ENCODE measurements at places on chromosomes 5 and 9. TPM values are rescaled to one million over a fixed set of nuclear protein-coding genes. Genes with fewer than 3 reads are reported as not detected.
A peak's percentile ranks its signal among the peaks of the same experiment; 100 is the strongest.

Gene RMRP
- polyA plus RNA-seq = not detected

DNA sequence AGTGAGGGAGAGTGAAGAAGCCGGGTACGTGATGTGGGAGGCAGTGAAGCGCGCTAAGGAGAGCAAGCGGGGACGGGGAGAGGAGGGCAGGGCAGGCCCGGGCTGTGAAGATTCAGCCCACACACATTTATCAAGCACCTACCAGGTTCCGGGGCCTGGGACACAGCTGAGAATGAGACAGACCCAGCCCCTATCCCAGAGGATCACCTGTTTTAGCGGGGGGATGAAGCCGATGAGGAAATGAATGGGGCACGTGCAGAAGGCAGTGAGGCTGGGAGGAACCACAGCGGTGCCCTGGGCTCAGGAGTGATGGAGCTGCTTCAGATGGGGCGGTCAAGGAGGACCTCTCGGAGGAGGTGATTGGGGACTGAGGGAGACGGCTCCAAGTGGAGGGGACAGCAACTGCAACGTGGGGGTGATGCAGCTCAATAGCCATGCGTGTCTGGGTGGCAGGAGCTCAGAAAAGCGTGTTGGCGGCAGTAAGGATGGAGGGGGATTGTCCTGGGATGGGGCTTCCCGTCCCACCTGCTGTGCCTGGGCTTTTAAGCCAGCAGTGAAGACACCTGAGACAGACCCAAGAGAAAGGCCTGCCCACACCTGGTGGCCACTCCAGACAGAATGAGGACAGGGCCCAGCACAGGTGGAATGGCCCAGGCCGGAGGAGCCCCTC lies 77.5 kb upstream of the UNC5A start:
- H3K27ac ChIP-seq = no peak overlapping the region
- H3K27me3 ChIP-seq = peaks cover 27% of the 10 kb centered on the region
- no peaks in the 10 kb centered on the region for H3K4me1 ChIP-seq

DNA sequence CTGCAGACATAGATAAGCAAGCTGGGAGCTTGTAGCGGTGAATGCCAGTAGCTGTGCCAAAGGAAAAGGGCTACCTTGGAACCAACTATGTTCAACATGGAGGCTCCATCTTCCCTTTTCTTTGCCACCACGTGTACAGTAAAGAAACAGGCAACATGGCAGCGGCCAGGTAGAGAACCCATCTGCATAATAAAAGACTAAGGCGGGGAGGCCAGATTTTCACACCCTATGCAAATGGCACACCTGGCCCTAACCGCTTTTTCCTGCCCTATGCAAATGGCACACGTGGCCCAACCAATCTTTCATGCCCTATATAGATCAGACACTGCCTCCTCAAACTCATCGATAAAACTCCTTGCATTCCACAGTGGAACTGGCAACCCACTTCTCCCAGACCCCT lies 477.5 kb upstream of the EDIL3 start:
- H3K4me3 ChIP-seq = no peak overlapping the region
- H3K27me3 ChIP-seq = no peaks in the 10 kb centered on the region
- H3K4me1 ChIP-seq = no peaks in the 10 kb centered on the region
- no peaks in the 10 kb centered on the region for H3K36me3 ChIP-seq

Gene RGS7BP
- 1.3 TPM for polyA plus RNA-seq

DNA sequence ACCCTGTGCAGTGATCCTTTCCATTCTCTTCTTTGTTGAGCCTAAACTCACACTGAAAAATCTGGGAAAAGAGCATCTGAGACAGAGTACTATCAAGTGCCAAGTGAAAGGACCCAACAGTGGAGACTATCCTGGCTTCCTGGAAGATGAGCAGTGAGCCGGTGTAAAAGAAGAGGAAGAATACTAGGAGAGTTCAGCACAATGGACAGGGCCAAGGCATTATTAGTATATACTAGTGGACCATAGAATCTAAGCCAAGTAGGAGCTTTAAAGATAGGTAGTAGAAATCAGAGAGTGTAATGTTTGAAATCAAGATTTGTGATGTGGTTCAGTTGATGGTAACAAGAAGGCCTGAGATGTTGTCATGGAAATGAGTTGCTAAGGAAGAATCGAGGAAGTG lies 140.8 kb downstream of the CAMK4 start:
- DNase-seq = no peak
- H3K36me3 ChIP-seq = no peaks in the 10 kb centered on the region
- H3K27me3 ChIP-seq = no peaks in the 10 kb centered on the region
- no peak overlapping the region for H3K4me3 ChIP-seq
- H3K4me1 ChIP-seq = no peaks in the 10 kb centered on the region

DNA sequence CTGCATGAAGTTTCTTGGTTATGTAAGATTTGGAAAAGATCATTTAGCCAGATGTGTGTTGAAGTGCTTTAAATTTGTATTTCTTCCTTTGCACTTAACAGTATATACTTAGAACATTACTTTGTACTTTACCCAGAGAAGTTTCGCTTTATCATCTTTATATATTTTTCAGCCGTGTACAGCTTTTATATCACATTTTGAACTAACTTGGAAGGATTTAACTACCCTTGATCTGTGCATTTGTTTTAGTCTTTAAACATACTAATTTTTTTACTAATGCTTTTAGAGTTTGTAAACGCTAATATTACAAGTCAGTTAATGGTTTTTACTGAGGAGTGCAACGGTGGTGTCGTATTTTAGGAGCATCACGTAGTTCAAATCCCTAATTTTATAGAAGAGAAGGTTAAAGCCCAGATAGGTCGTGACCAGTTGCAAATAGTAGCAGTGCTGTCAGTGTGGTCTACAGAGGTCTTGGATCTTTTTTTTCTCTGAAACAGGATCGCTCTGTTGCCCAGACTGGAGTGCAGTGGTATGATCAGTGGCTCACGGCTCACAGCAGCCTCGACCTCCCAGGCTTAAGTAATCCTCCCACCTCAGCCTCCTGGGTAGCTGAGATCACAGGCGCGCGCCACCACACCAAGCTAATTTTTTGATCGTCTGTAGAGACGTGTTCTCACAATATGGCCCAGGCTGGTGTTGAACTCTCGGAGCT lies 2.0 kb downstream of the MATR3 start:
- no peaks in the 10 kb centered on the region for H3K27me3 ChIP-seq
- peaks cover 18% of the 10 kb centered on the region for H3K4me1 ChIP-seq
- H3K36me3 ChIP-seq = no peaks in the 10 kb centered on the region

DNA sequence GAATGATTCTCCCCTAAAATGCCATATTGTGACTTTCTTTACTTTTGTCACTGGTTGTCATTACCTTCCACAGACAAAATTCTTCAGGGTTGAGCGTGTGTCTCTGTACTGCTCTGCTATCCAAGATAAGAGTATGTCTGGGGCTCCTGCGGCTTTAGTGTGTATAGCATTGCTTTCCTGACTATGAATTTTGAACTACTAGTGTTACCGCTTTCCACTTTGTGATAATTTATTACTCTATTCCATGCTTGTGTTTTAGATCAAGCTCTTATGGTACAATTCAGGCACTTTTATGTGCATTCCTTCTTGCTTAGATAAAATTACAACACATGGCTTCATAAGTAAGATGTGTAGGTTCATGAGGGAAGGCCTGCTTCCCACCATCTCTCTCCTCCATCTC lies 51.5 kb upstream of the MEF2C start:
- no peaks in the 10 kb centered on the region for H3K4me1 ChIP-seq
- no peaks in the 10 kb centered on the region for H3K27me3 ChIP-seq
- no peaks in the 10 kb centered on the region for H3K36me3 ChIP-seq

Gene OR1Q1
- not detected for polyA plus RNA-seq

DNA sequence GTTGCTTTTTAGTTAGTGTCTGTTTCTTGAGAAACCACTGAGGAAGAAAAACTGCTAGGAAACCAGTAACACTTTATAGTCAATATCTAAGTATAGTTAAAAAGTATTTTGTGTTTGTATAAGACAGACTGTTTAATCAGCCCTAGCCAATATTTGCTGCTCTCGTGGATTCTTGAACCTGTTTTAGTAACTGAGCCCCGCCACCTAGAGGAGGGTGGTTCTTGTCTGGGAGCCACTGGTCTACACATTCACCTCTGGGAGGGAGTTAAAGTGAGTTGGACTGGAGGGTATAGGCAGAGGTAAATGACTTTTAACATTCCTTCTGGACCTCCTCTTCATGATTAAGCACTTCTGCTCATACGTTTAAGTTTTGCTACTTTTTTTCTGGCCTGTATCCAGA lies 117.2 kb downstream of the SPATA31D1 start:
- no peak overlapping the region for H3K4me3 ChIP-seq
- no peaks in the 10 kb centered on the region for H3K27me3 ChIP-seq
- no peaks in the 10 kb centered on the region for H3K4me1 ChIP-seq
- DNase-seq = no peak

GRCh38 chr9:87540444-87541105 lies 42.9 kb downstream of the DAPK1 start:
- H3K4me1 ChIP-seq = no peaks in the 10 kb centered on the region
- H3K27me3 ChIP-seq = no peaks in the 10 kb centered on the region
- H3K27ac ChIP-seq = no peak overlapping the region
- no peak for DNase-seq
- no peak overlapping the region for H3K4me3 ChIP-seq

GRCh38 chr5:151182524-151182900 lies 24.9 kb upstream of the ANXA6 start:
- H3K27me3 ChIP-seq = no peaks in the 10 kb centered on the region
- no peaks in the 10 kb centered on the region for H3K4me1 ChIP-seq
- no peaks in the 10 kb centered on the region for H3K36me3 ChIP-seq
- H3K4me3 ChIP-seq = no peak overlapping the region

DNA sequence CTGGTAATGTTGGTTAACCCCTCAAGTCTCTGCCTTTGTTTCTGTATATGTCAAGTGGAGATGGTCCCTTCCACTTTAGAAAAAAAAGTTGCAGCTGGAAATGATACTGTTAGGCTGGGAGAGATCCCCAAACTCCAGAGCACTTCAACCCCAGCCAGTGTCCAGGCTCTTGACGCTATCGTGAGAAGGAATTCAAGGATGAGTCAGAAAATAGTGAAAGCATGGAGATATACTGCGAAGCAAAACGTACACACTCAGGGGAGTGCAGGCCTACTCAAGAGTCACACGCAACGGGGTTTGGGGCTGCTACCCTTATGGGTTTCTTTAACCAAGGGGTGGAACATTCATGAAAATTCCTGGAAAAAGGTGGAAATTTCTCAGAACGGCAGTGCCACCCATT lies 24.9 kb downstream of the KCNV2 start:
- no peak overlapping the region for H3K4me3 ChIP-seq
- peaks cover 3% of the 10 kb centered on the region for H3K36me3 ChIP-seq
- no peaks in the 10 kb centered on the region for H3K27me3 ChIP-seq
- H3K27ac ChIP-seq = no peak overlapping the region
- no peak for DNase-seq

Gene GABRA1
- polyA plus RNA-seq = 0.10 TPM

DNA sequence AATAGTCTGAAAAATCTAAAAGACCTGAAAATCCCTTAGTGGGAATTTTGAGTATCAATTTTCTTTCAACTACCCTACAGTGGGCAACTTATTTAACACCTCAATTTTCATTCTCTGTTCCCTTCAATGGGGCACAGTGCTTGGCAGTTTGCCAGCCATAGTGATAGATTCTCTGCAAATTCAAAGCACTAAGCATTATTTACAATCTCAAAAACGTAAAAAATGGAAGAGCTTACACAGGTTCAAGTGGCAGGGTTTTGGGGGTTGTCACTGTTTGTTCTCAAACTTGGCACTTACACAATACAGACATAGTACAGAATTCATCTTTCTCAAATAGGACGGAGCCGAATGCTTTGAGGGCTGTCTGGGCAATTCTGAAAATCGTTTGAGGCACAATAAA lies 515.0 kb downstream of the EFNA5 start:
- H3K36me3 ChIP-seq = no peaks in the 10 kb centered on the region
- no peaks in the 10 kb centered on the region for H3K27me3 ChIP-seq
- no peak for DNase-seq
- no peaks in the 10 kb centered on the region for H3K4me1 ChIP-seq

GRCh38 chr5:159819591-159820411 lies 96.5 kb upstream of the ADRA1B start:
- no peak overlapping the region for H3K27ac ChIP-seq
- peak; percentile 22 for DNase-seq
- no peak overlapping the region for H3K4me3 ChIP-seq

DNA sequence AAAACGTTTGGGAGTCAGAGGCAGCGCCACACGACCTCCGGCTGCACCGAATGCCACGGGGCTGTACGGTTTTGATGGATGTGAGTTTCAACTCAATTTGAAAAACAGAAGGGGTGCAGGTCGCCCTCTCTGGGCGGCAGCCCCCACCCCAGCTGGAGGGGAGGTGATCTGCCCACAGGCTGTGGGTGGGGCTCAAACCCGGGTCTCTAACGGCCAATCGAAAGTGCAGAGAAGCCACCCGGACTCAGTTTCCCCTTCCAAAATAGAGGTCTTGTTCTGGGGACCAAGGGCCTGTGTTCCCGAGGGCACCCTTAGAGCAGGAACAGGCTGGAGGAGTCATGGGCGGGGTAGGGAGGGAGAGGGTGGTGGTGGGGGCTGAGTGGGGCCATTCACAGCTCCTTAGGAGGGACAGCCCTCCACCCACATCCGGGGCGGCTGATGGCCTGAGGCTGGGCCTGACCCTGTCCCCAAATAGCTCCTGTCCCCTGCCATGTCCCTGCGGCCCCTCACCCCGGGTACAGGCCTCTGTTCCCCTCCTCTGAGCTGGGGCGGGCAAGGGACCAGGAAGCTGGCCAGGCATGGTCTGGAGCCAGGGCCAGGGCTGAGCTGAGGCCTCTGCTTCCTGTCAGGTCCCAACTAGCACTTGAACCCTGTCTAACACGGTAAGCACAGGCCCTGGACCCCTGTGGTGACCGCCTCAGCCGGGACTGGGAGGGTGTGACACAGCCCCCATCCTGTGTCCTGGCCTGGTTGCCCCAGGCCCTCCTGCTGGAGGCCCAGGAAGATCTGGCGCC lies 22.6 kb upstream of the NOTCH1 start:
- no peaks in the 10 kb centered on the region for H3K27me3 ChIP-seq
- H3K4me3 ChIP-seq = no peak overlapping the region
- H3K27ac ChIP-seq = no peak overlapping the region
- H3K36me3 ChIP-seq = no peaks in the 10 kb centered on the region
